ENCODE measurements at places on chromosomes 1 and 21.
A peak's percentile ranks its signal among the peaks of the same experiment; 100 is the strongest.

DNA sequence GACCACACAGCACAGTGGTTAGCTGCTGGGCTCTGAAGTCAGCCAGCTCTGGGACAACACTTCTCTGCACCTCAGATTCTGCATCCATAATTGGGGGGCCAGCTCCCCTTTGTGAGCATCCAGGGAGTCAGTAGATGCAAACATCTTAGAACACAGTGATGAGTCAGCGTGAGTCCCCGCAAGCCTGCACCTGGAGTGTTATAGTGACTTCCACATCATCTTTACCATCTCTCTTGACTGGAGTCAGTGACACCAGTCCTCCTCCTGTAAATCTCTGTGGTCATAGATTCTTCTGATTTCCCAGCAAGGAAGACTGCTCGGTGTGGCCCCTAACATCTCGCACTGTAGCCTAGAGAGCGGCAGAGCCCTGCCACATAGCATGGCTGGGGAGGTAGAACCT, 13.9 kb upstream of the EDN2 start:
- ATAC-seq: no peak

GRCh38 chr1:65255656-65256050, 53.7 kb upstream of the DNAJC6 start:
- ATAC-seq: no peak

- ATAC-seq: peak; percentile 34
Measured at GRCh38 chr1:109091839-109092193, 1.3 kb downstream of the TMEM167B start.

DNA sequence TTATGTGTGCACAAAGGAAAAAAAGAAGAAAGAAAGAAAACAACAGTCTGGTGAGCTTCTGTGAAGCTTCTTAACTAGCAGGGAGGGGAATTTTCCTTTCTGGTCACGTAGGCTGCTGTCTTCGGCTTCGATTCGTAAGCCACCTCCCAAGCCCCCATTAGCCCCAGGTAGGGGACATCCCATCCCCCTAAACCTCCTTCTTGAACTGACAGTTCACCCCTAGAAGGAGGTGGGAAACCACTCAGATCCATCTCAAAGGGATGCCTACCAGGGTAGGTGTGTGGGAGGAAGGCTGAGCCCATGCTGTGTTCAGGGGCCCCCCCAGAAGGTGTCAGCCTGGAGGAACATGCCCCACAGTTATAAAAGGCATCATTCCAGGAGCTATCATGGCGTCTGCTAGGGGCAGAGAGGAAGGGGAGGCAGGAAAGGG, 25.8 kb downstream of the CD247 start:
- ATAC-seq: peak; percentile 59

DNA sequence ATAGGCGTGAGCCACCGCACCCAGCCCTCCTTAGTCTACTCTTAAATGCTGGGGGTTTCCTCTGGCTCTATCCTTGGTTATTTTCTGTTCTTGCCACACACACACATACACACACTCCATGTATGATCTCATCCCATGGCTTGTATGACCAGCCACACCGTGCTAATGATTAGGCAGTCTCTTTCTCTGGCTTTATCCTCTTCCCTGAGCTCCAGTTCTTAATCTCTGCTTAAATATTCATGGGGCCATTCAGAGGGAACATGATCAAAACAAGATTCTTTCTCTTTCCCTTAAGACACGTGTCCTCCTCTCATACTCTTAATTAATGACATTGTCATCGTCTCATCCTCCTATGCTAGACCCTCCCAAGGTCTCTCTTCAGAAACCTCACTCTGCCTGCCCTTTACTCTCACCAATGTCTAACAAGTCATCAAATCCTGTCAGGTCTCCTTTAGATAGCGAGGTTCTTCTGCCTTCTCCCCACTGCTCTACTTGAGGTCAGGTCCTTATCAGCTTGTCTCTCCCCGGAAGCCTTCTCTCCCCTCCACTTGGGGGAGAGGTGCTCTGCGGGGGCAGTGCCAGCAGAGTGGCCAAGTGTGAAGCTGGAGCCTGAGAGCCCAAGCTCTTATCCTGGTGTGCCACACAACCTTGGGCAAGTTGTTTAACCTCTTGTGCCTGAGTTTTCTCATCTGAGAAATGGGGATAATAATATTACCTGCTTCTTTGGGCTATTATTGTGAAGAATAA, 83.0 kb upstream of the GNG12 start:
- no peak for ATAC-seq

- peak; percentile 87 for ATAC-seq
Measured at GRCh38 chr21:36909901-36910561, 56.4 kb downstream of the HLCS start.

DNA sequence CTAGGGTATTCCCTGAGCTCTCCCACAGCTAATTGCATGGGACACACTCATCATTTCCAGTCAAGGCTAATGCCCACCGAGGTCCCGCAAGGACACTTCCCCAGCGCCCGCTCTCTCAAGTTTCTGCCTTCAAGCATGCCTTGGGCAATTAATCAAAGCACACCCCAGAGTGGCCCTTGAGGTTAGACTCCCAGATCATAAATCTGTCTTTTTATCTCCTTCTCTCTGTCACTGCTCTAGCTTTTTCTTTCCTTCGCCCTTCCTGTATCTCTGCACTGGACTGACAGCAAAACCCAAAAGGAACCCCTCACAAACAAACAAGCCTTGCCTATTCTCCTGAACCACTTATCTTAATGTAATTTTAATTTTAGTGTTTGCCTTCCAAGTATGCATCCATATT, 7.9 kb upstream of the EXOSC10 start:
- no peak for ATAC-seq

DNA sequence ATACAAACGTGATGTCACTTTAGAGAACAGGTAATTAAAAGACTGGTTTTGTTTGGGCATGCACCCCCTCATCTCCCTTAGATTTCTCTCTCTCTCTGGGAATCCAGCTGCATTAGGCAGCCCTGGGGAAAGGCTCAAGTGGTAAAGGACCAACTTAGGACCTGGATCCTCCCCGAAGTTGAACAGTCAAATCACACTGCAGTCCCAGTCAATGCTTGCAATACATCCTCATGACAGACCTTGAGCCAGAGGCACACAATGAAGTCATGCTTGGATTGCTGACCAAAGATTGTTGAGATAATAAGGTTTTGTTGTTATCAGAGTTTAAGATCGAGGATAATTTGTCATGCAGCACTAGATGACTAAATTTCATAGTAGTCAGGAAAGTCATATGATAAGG, 1285.8 kb upstream of the NCAM2 start:
- no peak for ATAC-seq

GRCh38 chr1:18440385-18441226, 40.1 kb upstream of the KLHDC7A start:
- no peak for ATAC-seq

- no peak for ATAC-seq
Measured at GRCh38 chr1:198495631-198496030, 44.8 kb downstream of the ATP6V1G3 start.

DNA sequence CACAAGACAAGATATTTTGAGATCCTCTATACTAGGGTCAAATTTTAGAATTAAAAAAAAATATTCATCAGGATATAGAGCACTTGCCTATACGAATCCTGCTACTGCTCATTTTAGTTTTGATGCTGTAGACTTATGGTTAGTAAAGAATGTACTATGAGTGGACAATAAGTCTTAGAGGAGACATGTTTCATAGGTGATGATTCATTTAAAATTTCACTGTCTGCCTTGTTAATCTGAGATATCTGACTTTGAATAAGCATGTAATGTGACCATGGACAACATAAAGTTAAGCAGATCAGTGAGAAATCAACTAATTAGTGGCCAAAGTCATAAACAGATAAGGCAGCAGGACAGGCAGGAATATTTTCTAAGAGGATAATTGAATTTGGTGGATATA, 106.8 kb upstream of the HP1BP3 start:
- no peak for ATAC-seq

- peak; percentile 18 for ATAC-seq
Measured at GRCh38 chr1:246930830-246931548, 759 bp downstream of the AHCTF1 start.

DNA sequence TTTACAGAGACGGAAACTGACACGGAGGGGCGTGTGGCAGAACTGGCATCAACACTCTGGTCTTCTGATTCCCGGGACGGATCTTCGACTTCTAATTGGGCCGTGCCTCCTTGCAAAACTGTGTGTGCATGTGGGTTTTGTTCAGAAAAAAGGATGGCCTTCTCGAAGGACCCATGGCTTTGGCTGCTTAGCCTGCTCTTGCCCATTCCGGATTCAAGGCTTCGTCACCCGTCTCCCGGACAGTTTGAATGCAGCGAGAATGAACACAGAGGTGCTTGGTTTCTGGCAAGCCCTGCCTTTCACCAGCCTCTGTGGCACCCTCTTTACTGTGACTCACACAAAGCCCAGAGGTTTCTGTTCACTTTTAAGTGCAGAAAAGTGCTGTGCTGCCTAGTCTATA, 120.1 kb downstream of the PRDM2 start:
- ATAC-seq: no peak

- peak; percentile 39 for ATAC-seq
Measured at GRCh38 chr1:211625040-211625439, 46.1 kb upstream of the SLC30A1 start.

GRCh38 chr1:110370827-110371226, 20.0 kb downstream of the SLC16A4 start:
- ATAC-seq: peak; percentile 100

DNA sequence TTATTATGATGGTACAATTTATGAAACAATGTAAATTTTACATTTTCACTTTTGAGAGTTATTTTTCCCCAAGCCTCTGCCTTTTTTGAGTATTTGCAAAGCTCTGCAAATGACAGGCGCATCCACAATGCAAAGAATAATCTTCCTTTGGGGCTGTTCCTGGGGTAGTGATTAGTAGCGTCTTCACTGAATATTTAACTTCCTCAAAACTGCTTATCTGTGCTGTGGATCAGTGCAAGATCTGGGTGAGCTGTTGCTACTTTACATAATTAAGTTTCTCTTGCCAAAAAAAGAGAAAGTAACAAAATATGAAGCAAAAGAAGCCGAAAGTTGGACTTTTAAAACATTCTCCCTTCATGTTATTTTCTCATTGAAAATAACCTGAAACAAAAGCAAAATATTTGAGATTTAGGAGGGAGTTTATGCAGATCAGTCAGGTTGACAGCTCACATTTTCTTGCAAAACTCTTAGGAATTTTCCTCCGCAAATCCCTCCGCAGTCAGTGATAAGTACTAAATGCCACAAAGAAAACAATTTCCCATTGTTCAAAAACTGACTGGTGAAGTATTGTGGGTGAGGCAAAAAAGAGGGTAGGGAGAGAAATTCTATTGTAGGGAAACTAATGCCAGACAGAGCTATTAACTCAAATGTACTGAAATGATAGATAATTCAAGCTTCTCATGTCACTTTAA, 276.4 kb upstream of the B3GALT2 start:
- ATAC-seq: no peak

GRCh38 chr1:3915551-3916121, 15.6 kb upstream of the C1orf174 start:
- no peak for ATAC-seq

All from activated T-helper 17 cell treated with anti-CD3 and anti-CD28 coated beads, Interleukin-2, amount 50 U/mL, for 72 hours (primary cell).